Stimulated activated CD8-positive, alpha-beta memory T cell treated with anti-CD3 and anti-CD28 coated beads, Interleukin-7, amount 100 ng/mL, for 48 hours (primary cell): ENCODE measurements at places on chromosomes 7 and 10.

DNA sequence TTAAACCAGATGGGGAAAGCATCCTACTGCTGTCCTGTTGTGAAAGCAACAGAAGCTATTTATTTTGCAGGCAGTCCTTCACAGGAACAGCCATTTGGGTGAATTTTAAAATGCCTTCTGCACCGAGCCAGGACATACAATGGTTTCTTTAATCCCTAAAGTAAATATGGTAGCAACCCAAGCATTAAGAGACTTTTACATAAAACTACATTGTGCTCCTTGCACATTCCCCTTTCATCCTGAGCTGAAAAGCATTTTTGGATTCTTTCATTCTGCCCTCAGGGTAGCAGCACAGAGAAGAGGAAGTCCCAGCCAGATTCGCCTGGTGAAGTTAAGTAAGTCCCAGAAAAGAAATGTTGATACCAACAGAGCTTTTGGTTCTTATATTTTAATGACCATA, 84.0 kb upstream of the FAM3C start:
- DNase-seq, result no peak

DNA sequence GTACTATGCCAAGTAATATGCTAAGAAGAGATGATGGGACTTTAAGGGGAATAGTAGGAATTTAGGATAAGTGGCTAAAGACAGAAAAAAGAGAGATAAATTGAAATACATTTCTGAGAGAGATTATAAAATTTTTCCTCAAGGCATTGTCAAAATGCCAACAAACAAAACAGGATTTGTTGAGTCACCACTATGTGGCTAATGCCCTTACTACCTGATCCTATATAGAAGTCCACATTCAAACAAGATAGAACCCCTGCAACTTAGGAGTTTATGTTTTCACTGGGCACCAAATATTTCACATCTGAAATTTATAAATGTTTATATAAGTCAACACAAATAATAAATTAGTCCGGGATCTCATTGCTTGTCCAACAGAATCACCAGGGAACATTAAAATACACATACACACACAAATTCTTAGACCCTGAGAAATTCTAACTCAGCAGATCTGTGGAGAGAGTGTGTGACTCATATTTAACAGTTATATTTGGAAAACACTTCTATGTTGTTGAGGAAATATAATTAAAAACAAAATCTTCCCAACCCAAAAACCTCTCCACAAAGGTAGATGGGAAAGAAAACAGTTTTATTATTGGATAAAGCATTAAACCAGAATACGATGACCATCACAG, 154.3 kb downstream of the PPP1R3A start:
- no peak for DNase-seq

- no peak for DNase-seq
These were observed 188.6 kb downstream of the CXCL12 start for GRCh38 chr10:44196336-44196735.

DNA sequence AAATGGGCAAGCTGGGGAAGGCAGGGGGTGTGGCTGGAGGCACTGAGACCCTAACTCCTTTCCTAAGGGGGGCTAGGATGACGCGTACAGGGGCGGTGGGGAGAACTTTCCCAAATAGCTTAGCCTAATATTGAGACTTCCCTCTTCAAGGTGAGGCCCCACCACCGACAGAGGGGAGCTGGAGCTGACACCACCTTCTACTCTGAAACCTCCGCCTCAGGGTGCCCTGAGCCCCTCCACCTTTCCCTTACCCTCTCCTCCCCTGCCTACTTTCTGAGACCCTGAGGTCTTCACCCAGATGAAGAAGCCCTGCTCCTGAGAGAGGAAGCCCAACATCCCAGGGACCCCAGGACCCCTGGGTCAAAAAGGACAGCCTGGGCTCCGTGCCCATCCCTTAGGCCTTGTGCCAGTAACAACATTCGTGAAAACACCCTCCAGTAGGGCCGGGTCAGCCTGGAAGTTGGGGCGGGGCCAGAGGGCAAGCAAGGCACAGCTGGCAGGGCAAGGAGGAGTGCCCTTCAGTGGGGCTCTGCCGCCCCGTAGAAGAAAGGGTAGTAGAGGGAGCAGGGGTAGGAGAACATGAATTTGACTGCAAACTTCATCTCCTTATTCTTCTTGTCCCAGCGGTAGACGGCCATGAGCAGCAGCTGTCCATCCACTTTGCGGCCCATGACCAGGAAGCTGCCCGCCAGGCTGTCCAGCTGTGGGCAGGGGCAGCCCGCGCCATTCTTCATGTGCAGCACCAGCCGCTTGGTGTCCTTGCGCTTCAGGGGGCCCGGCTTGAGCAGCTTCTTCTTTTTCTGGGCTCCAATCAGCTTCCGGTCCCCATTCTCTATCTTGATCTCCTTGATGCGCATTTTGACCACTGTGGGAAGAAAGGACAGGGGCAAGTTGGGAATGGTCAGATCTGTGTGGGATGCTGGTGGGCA, 4.5 kb downstream of the SFRP5 start:
- DNase-seq, result no peak

GRCh38 chr10:52410916-52411315, 96.8 kb downstream of the DKK1 start:
- no peak for DNase-seq

- no peak for DNase-seq
These were observed 19.0 kb upstream of the AGMO start for GRCh38 chr7:15580604-15581351.

DNA sequence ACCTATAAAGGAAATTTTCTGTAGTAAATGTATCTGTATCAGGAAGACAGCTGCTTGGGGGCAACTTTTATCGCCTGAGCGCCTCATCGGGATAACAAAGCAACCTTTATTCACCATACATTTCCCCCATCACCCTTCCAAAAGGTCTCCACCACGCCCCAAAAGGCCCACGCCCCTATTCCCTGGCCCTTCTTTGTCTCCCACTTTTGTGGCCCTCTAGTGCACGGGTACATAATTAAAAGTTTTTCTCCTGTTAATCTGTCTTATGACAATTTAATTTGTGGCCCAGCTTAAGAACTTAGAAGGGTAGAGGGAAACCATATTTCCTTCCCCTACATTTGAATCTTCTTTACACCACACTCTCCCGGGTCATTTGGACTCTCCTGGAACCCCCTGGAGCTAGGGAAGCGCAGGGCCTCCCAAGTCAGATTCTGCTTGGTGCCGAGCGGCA, 625 bp downstream of the RP9 start:
- no peak for DNase-seq

DNA sequence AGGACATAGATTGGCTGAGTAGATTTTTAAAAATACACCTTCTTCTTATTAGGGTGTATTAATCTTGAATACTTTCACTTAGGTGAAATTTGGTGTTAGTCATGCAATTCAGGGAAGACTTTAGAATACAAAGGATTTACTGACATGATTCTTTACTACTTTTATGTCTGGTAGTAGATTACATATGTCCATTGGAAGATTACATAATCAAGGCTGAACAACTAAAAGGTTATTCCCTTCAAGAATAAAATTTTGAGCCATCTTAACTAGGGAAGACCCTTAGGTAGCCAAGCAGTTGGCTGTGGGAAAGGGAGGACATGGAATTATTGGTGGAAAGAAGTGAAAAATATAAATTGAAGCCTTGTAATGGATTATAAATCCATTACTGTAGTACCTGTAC, 165.0 kb downstream of the ITGB1 start:
- DNase-seq, result no peak

DNA sequence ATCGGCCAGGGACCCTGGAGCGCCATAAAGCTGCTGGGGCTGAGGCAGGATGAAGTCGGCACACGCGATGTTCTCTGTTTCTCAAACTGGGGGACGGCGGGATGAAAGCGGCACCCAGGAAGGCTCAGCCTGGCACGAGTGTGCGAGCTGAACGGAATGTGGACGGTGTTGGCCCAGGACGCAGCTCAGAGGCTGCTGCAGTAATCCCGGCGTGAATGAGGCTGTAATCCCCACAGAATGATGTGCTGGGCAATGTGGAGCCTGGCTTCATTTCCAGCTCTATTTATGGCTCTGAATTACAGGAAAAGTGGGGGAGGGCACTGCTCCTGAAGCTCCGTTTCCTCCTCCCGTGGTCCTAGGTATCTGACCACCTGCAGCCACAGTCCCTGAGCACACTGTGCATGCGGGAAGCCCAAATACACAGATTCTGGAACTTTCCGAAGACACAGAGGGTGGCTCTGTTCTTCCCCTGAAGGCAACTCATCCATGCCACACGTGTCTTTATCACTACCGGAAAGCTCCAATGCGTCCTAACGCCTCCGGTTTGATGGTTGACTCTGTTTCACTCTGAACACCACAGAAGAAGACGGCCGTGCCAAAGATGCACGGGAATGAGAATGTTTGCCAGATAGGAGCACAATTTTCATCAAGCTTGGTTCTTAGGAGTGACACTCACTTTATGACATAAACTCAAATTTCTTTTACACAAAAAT, 37.6 kb downstream of the KLF6 start:
- DNase-seq, result no peak

DNA sequence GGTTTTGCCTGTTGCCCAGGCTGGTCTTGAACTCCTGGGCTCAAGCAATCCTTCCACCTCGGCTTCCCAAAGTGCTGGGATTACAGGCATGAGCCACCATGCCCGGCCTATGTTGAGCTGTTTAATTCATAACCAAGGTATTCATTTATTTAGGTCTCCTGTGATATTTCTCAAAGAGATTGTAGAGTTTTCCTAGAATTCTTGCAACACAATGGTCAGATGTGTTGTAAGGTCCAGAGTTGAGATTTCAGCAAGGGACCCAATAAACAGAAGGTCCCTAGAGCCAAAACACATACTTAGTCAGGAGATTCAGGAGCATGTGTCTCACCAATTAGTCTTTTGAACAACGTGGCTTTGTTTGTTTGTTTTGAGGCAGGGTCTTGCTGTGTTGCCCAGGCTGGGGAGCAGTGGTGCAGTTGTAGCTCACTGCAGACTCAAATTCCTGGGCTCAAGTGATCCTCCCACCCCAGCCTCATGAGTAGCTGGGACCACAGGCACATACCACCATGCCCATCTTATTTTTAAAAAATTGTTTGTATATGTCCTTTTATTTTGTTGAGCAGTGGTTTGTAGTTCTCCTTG, 321.3 kb upstream of the GALNT17 start:
- no peak for DNase-seq

DNA sequence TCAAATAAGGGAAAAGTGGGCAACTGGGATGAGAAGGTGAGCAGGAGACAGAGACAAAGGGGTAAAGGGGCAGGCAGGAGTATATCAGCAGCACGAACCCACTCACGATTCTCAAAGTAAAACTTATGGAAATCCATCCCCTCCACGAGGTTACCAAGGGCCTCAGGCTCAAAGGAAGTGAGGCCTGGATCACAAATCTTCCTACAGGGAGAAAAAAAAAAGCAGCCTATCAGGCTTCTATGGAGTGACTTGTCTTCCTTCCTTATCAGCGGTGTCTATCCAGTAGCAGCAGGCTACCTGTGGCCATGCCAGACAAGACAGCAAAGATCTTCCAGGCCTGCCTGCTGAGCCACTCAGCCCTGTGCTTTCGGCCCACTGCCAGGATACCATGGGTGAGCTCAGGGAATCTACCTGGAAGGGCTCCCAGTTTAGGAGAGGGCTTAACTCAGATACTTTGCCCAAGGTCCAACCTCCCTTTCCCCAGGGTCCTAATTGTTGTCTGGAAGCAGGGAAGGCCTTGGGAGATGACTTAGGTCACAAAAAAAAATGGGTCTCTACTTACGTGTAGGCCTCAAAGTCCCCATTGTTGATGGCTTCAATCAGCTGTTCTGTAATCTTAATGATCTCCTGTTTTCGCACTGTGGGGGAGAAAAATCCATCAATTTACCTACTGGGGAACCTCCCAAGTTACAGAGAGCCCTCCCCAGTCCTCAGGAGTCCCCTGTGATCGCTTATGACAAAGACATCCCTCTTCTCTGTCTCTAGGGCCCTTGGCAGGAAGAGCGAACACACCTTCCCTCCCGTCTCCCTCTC, 5.7 kb upstream of the NDST2 start:
- DNase-seq, result no peak

DNA sequence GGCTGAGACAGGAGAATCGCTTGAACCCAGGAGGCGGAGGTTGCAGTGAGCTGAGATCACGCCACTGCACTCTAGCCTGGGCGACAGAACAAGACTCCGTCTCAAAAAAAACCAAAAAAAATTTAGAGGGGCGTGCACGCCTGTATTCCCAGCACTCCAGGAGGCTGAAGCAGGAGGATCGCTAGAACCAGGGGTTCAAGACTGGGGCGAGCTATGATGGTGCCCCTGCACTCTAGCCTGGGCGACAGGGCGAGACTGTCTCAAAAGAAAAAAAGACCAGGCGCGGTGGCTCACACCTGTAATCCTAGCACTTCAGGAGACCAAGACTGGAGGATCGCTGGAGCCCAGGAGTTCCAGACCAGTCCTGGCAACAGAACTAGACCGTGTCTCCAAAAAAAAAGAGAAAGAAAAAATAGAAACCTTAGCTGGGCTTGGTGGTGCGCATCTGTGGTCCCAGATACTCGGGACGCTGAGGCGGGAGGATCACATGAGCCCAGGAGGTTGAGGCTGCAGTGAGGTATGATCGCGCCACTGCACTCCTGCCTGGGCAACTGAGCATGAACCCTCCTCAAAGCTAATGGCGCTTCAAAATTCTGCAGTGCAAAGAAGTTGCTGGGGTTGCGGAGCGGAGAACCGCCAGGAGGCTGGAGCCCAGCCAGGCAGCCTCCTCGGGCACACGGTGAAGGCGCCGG, 382 bp upstream of the MBLAC1 start:
- DNase-seq, result no peak

DNA sequence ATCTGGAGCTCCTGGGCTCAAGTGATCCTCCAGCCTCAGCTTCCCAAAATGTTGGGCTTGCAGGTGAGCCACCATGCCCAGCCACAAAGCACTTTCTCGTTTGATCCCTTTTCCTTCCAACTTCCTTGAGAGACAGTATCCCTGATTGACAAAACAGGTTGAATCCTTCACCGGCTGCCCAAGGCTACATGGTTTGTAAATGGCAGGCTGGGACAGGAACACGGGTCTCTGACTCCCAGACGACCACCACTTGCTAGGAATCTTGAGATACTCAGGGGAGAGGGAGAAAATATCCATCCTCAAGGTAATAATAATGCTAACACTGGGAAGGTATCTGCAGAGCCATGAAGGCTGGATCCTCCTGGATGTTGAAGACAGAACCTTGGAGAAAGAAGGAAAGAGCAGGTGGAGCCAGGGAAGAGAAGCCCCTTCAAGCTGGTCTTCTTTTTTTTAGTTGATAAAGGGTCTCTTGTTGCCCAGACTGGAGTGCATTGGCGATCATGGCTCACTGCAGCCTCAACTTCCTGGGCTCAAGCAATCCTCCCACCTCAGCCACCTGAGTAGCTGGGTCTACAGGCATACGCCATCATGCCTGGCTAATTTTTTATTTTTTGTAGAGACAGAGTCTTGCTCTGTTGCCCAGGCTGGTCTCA, 19.8 kb downstream of the MMRN2 start:
- no peak for DNase-seq

GRCh38 chr10:93488956-93489528, 6.9 kb upstream of the MYOF start:
- DNase-seq, result no peak

- no peak for DNase-seq
These were observed 211.1 kb upstream of the IGFBP3 start for GRCh38 chr7:46131916-46132795.

GRCh38 chr7:44217223-44217714, 16.5 kb downstream of the YKT6 start:
- DNase-seq, result no peak
